ENCODE measurements at places on chromosomes 4 and X. TPM values are rescaled to one million over a fixed set of nuclear protein-coding genes. Genes with fewer than 3 reads are reported as not detected.

The TLR1 gene
- 3.2 TPM for total RNA-seq

The NDST3 gene
- total RNA-seq, result not detected

The ARMCX6 gene
- 35.1 TPM for total RNA-seq

The SPANXD gene
- total RNA-seq, result not detected

The TEC gene
- total RNA-seq, result 0.30 TPM

Data from epithelial cell of umbilical artery (primary cell).